ENCODE measurements at places on chromosomes 1 and 21. TPM values are rescaled to one million over a fixed set of nuclear protein-coding genes. Genes with fewer than 3 reads are reported as not detected.
A peak's percentile ranks its signal among the peaks of the same experiment; 100 is the strongest.

GRCh38 chr1:22131875-22132486 is 10.9 kb downstream of the WNT4 start:
- peak; percentile 19 for DNase-seq

DNA sequence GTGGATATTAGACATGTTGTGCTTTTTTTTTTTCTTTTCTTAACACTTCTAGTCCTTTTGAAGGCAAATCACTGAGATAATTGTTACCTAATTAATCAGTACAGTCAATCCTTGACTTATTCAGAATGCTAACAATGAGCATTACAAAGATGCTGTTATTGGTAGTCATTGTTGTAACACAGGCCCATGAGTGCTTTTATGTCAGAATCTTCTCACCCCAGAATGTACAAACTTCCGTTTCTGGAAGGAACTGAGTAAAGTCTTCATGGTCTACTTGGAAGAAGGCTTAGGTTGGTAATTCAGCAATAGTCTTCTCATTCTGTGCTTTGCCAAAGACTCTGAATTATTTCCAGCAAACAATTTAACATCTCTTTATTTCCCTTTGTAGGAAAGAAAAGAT is 3.1 kb downstream of the KCNK1 start:
- no peak for DNase-seq

DNA sequence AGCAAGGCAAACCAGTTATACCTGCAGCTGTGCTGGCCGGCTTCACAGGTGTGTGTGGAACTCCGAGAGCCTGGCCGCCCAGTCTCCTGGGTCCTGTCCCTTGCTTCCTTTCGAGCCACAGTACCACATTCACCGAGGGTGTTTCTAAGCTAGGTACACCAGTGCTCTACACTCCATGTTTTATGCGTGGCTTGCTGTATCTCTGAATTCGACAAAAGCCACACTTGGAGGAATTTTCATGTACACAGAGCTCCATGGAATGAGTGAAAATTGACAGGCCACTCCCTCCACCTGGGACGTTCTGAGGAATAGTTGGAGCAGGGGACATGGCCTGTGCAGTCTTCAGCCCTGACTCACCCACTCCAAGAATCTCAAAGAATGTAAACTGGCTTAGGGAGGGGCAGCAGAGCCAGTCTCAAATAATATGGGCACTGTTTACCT is 14.0 kb downstream of the ETS2 start:
- no peak for DNase-seq

DNA sequence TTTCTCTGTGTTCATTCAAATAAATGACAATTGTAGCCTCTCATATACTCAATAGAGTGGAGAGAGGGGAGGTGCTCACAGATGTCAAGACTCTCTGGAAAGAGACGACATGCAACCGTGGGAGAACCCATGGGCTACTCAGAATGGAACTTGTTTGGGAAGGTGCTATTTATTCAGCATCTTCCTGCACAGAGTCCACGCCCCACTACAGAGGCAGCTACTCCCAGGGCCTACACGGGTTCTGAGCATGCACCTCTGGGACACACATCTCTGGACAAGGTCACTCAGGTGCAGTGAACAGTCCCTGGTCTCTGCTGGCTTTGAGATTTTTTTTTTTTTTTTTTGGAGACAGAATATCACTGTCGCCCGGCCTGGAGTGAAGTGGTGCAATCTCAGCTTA is 64.1 kb downstream of the NID1 start:
- no peak for DNase-seq

DNA sequence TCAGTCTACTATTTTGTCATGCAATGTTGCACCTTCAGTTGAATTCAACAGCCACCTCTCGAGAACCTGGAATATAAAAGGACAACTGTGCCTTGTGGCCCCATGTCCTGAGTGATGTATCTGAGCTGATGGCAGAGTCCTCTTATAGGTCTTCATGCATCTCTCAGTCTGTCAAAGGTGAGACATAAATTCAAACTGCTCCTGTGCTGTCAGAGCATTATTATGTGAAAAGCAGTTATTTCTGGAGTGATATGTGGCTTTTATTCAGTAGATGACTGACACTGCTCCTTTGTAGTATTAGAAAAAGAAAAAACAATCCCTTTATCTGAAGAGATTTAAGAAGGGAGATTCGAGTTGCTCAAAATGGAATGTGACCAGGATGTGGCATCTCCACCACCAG is 8.4 kb downstream of the S100A10 start:
- DNase-seq: no peak

DNA sequence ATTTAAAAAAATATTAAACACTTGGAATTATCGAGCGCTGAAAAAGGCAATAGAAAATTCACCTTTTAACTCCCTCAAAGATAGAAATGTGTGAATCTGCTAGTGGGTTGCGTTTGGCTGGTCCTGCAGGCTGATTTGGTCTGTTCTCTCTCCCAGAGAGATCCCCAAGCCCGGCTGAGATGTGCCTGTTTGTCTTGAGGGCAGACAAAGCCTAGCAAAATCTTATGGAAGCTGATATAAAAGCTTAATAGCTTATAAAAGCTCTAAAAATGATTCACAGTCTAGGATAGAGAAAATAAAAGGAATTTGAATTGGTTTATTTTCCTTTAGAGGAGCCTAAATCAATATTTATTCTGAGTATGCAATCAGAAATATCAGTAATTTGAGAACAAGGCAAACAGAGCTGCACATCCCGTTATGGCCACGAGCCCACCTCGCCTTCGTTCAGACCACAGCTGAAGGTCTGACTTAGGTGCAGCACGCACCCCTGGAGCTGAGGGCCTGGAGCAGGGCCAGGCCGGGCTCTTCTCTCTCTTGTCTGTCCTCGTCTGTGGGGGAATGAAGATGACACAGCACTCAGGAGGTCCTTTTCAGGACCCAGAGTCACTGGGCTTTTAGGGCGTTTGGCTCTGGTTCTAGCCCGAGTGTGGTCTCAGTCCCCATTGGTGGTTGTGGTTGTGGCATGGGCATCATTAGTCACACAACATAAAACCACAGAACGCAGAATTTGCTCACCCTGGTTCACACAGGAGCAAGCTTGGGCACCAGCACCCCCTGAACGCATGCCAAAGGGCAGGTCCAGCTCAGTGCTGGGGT is 18.6 kb downstream of the PDE9A start:
- DNase-seq: no peak

DNA sequence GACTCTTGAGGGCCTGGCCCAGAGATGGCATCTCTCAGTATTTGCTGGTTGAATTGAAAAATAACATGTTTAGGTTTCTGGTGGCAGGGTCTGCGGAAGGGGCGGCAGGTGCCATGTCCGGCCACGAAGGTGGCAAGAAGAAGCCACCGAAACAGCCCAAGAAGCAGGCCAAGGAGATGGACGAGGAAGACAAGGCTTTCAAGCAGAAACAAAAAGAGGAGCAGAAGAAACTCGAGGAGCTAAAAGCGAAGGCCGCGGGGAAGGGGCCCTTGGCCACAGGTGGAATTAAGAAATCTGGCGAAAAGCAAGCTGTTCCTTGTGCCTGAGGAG is 14.3 kb upstream of the FGR start:
- DNase-seq: no peak

The SPATA46 gene
- not detected for total RNA-seq

The FMO3 gene
- not detected for total RNA-seq
